SK-N-MC (cell line): ENCODE measurements at places on chromosomes 1 and 21.
A peak's percentile ranks its signal among the peaks of the same experiment; 100 is the strongest.

GRCh38 chr1:154936555-154937084 lies at the start of gene PMVK:
PMVK (minus strand) TSS chr1:154936719; CDS start chr1:154936685, 34 bp downstream.
- DNase-seq, result peak; percentile 90

DNA sequence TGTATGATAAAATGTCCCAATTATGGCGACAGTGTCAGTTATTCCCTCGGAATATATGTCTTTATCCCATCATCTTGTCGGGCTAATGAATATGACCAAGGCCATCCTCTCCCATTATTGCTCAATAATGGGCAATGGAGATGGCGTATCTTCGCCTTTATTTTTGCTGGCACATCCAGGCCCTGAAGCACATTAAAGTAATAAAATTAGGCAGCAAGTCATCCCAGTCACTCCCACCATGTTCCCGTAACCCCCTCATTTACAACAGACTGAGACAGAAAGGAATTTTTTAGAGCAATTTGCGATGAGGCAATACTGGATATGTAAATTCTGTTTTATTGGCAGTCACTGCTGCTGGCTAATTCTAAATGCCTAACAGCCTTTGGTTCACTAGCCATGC lies 35.3 kb downstream of the CLIC6 start:
- peak; percentile 76 for DNase-seq

DNA sequence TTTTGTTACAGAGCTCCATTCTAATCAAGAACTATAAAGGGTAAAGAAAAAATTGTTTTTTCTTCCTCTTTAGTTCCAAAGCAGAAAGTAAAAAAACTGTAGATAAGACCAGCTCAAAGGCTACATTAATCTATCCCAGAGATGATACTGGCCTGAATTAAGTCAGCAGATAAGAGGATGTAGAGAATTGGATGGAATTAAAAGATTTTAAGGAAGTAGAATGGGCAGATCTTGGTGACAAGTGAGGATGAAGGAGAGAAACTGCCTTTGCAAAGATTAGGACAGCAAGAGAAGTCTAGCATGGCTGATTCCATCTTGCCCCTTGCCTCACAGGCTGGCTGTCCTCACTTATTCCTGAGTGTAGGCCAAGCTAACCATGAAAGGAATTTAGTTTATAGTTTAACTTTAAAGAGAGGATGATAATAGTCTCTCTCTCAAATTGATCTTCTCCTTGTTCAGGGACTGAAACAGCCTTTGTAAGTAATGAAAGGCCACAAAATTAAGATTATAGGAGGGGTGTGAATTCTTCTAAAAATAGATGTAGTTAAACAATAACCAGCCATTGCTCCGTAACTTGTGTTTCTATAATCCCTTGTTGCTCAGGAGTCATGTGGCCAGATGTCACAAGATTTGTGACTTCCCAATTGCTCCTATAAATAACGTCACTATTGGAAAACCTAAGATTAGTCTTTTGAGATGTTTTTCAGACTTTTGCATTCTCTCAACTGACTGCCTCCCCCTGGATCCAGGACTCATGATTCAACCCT lies 265.0 kb upstream of the USP24 start:
- DNase-seq, result no peak

GRCh38 chr1:45012639-45013278 lies 705 bp downstream of the UROD start:
- DNase-seq, result no peak

DNA sequence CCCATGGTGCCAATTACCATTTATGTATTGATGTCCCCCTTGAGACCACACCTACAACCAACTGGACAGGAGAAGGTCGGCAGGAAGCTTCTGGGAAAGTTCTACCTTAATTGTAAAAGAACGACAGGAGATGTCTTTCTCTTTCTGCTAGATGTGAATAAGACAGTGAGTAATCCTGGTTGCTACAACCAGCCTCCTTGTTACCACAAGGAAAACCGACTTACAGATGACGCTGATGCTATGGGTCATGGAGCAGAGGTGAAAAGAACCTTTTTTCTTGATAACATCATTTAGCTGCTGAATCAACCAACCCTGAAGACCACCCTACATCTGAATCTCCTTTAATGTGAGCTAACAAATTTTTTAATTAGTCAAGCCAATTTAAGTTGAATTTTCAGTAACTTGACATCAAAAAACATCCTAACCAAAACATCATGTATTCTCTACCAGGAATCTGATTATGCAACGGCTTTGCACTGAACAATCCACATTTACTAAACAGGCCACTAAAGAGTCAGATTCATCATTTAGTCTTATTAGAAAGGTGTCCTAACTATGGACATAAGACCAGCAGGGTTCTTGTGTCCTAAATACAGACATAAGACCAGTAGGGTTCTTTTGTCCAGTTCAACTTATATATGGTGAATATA lies 23.0 kb downstream of the RGS2 start:
- no peak for DNase-seq

DNA sequence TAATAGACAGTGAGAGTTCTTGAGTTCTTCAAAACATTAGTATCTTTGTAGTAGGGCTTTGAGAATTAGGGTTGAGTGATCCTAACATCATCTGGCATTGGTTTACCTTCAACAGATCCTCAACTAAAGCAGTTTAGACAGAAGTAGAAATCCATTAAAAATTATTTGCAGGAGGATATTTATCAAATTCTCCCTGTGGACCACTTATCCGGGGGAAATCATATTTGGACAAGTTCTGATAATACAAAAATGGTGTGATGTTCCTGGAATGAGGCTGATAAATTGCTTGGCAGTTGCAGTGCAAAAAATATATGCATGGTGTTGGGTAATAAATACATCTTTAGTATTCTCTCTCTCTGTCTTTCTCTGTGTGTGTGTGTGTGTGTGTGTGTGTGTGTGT lies 115.1 kb upstream of the CHODL start:
- no peak for DNase-seq

DNA sequence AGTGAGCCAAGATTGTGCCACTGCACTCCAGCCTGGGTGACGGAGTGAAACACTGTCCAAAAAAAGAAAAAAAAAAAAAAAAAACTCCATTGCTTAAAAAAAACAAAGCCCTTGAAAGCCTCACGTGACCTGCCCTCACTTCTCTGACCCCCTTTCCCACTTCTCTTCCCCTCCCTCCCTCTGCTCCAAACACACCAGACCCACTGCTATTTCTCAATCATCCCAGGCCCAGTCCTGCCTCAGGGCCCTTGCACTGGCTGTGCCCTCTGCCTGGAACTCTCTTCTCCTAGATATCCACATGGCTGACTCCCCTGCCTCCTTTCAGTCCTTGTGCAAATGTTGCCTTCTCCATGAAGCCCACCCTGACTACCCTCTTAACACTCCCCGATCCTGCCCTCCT lies 45.4 kb upstream of the TARDBP start:
- DNase-seq, result no peak

DNA sequence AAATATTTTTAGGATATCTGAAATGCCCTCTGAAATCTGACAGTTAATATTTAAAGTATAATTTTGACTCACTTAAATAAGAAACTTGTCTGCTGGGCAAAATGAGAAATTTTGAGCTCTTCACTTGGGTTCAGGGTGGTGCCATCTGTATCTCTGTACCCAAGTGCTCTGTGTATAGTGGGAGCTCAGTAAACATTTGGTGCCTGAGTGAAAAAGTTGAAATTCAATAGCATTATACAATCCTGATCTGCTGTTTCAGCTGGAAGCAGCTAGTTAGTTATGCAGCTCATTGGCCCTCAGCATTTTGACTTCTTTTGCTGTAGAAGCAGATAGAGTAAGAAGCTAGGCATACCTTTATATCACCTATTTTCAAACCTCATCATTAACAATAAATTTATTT lies 73.3 kb downstream of the RPE65 start:
- DNase-seq, result no peak

- DNase-seq, result no peak
Observed at GRCh38 chr21:14685568-14685967, 139.5 kb upstream of the SAMSN1 start.

GRCh38 chr1:54795841-54796468 lies 5.2 kb downstream of the TTC22 start:
- no peak for DNase-seq

- DNase-seq, result peak; percentile 44
Observed at GRCh38 chr1:43073490-43074230, 98.4 kb downstream of the EBNA1BP2 start.

- DNase-seq, result no peak
Observed at GRCh38 chr1:17465228-17465627, 25.8 kb upstream of the RCC2 start.

GRCh38 chr1:244012202-244012601 lies 38.9 kb upstream of the ZBTB18 start:
- DNase-seq, result no peak

- DNase-seq, result no peak
Observed at GRCh38 chr1:114455102-114455785, 55.8 kb downstream of the TRIM33 start.

DNA sequence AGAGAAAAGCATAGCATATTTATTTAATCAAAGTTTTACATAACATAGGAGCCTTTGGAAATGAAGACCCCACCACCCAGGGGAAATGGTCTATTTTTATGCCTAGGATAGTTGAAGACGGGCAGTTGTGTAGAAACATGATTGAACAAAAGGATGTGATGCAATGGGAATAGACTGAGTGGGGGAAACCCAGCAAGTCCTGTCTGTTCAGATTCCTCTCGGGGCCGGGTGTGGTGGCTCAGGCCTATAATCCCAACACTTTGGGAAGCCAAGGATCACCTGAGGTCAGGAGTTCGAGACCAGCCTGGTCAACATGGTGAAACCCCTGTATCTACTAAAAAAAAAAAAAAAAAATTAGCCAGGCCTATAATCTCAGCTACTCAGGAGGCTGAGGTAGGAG lies 298.3 kb downstream of the MATN1 start:
- no peak for DNase-seq

DNA sequence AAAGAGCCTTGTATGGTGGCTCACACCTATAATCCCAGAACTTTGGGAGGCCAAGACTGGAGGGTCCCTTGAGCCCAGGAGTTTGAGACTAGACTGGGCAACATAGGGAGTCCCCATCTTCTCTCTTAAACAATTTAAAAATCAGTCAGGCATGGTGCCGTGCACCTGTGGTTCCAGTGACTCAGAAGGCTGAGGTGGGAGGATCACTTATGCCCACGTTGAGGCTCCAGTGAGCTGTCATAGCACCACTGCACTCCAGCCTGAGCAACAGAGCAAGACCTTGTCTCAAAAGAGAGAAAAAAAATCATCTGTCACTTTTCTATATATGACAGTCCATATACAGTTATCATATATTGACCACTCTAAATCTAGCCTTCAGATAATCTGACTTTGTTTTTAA lies 658.3 kb downstream of the LTN1 start:
- no peak for DNase-seq

DNA sequence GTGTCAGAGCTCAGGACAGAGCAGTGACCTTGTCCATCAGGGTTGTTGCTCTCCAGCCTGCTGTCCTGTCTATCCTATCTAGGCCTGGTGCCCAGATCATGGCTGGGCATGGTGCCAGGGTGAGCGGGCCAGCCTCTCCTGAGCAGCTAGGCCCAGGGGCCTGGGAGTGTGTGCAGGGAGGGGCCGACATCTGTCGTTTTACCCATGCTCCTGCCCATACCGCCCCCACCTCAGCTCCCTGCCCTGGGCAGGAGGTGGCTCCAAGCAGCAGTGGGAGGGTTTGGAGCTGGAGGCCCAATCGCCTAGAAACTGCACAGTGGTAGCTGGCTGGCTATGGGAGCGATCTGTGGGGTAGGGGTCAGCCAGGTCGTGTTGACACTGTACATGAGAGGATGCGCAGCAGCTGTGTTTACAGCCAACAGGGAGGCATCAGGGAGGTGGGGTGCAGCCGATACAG lies 6.5 kb downstream of the INSRR start:
- no peak for DNase-seq

DNA sequence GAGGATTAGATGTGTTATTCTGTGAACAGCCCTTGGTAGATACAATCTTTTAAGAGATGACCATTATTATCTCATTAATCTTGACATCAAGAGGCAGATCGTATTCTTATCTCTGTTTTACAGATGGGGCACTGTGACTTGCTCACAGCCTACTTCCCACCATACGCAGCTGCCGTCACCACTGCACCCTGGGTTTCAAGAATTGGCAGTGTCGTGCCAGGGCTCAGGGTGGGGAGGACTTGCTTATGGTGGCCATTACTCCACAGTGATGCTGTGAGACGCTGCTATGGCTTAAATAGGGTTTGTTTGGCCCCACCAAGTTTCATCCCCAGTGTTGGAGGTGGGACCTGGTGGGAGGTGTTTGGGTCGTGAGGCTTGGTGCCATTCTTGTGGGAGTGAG lies 45.4 kb upstream of the ZC3H12A start:
- no peak for DNase-seq

DNA sequence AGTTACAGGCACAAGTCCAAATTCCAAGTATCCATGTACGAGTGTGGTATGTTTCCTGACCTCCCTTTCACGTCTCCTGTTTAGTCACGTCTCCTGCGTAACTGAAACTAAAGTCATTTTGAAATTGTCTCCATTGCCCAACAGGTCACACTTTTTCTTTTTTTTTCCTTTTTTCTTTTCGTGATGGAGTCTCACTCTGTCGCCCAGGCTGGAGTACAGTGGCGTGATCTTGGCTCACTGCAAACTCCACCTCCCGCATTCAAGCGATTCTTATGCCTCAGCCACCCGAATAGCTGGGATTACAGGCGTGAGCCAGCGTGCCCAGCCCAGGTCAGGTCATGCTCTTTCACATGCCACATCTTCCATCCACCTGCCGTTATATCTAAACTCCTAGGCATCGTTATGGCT lies 38.2 kb downstream of the L1TD1 start:
- no peak for DNase-seq

DNA sequence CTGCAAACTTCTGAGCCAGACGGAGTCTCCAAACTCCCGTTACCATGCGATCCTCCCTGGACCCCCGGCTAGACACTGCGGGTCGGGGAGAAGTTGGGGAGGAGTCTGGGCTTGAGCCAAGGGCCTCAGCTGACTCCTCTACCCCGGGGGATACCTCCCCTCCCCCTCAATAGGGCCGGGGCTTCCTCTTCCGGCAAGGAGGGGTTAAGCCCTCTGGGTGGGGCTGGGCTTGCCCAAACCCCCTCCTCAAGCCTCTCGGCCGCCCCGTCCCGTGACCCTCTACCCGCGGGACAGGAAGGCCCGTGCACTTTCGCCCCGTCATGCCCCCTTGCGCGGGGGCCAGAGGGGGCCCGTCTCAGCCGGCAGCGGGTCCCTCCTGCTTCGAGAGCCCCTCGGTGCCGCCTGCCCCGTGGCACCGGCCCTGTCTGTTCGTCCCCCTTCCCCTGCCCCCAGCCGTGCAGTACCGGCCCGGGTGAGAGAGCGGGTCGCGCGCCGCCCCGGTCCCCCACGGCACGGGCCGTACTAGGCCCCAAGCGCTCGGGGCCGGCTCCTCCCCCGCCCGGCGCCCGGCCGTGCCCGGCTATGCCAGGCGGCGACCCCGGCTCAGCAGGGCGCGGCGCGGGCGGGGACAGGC lies 652 bp downstream of the ARL8A start:
- no peak for DNase-seq

- DNase-seq, result no peak
Observed at GRCh38 chr21:46322351-46323226, 1.1 kb downstream of the C21orf58 start.
